ENCODE measurements at places on chromosomes 7 and 10.
A peak's percentile ranks its signal among the peaks of the same experiment; 100 is the strongest.

DNA sequence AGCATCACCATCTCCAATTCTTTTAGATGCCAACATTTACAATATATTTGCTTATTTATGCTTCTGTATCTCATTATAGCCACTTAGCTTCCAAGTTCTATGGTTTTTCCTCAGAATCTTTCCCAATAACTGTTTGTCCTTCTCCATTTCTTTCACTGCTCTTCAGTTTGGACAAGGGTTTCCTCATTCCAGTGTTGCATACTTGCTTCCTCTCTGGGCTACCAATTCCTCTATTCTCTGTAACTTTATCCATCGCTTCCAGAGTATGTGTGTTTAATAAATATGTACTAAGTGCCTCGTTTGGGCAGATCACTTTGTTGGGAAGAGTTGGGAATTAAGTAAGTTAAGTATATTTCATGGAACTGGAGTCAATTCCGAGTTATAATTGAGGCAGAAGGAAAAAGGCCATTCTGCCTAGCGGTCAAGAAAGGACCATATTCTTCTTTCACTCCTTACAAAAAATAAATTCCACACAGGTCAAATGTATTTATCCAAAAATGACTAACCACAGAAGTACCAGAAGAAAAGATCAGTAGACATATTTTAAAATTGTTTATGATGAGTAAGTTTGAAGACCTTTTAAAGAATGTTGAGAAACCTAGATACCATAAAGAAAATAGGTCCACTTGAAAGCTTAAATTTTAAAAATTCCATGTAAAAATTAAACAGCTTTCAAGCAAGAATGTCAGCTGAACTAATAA lies 10.8 kb downstream of the STAMBPL1 start:
- DNase-seq = no peak

DNA sequence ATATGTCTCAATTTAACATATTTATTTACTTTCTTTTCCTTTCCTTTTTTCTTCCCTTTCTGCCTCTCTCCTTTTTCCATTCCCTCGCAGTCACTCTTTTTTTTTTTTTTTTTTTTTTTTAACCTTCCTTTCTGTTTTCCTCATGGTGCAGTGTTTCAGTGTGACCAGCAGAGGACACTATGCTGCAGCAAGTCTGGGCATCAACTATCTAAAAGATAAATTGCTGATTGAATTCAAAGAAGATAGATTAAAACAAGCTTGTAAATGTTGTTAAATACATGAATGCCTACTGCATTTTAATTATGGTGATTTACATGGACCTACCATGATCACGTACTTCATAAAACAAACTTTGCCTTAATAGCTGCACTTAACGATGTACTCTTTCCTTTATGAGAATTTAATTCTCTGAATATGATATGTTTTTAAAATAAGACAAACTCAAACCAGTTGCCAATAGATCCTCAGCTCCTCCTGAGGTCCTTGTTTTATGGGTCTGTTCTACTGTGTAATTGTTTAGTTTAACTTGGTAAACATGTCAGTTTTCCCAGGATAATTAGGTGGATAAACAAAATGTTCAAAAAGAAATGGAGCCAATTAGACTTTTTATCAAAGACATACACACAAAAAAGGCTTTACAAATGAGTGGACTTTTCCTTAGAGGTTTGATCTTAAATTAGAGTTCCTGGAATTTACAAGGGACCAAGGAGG lies 101.0 kb upstream of the AGR3 start:
- DNase-seq = no peak

GRCh38 chr10:94850766-94851165 lies 87.7 kb upstream of the CYP2C9 start:
- no peak for DNase-seq

DNA sequence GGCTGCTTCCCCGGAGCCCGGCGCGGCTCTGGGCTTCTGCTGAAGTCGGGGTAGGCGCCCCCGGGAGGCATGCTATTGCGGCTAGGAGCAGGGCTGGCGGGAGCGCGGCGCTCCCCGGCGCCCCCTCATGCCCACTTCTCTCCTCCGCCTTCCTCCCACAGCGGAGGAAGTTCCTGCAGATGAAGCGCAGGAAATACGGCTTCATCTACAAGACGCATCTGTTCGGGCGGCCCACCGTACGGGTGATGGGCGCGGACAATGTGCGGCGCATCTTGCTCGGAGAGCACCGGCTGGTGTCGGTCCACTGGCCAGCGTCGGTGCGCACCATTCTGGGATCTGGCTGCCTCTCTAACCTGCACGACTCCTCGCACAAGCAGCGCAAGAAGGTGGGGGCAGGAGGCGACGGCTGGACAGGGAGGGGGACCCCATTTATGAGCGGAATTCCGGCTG lies 479 bp downstream of the CYP26A1 start:
- no peak for DNase-seq

DNA sequence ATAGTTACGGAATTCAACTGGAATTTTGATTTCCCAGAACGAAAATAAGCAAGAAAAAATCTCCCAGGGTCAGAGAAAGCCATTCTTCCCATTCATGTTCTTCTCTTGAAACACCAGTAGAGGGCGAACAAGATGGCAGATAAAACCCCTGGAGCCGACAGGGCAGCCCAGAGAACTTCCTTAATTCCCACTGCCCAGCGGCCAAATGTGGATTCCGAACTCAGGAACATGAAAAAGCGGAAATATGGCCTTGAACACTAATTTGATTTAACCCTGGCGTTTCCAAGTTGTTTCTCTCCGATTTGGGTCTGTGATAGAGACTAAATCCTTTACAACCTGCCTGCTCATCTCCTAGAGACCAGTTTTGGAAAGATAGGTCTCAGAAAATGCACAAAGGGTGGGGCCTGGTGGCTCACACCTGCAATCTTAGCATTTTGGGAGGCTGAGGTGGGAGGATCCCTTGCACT lies 100.7 kb upstream of the WAC start:
- peak; percentile 74 for DNase-seq
